ENCODE measurements at places on chromosomes 12 and 14.

DNA sequence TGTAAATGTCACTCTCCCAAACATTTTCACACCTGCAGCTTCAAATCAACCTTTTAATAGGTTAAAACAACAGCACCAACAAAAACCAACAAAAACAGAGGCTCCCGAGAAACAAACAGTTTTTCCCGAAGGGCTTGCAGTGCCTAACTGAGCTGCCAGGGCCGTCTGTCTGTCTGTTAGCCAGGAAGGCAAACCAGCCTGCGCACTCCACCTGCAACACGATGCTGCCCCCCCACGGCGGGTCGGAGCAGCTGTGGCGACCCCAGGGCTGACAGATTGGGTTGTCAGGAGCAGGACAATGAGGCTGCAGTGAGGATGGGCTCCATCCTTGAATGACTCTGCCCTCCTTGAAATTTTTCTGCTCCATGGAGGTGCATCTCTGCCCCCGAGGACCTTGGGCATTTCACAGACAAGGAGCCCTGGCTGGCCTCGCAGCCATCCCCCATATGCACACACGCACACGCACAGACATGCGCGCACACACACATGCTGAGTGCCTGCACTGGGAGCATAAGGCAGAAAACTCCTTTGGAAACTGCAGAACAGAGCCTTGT lies 2.6 kb downstream of the RTL1 start:
- no peak for DNase-seq

DNA sequence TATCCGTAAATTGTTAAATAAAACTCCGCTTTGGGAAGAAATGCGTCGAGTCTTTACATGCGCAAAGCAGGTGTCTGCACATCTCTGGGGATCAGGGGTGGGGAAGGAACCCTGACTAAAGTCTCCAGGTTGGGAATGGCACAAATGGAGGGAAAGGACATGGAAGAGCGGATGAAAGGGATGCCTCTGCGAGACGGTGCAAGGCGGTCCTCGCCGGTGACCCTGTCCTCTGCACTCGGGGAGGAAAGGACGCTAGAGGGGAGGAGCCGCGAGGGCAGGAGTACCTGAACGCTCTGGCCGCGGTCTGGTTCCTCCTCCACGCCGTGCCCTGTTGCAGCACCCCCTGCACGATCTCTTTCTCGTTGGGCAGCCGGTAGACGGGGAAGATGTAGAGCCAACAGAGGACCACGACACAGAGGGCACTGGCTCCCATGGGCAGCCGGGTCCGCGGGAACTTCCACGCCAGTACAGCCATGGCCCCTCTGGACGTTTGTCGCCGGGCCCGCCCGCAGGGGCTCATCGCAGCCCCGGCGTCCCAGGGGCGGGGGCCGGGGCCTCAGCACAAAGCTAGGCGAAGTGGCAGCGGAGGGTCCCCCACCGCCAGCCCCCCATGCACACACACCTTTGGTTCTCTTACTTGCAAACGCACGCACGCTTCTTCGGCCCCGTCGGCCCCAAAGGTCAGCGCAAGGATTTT lies 646 bp downstream of the ST8SIA1 start:
- no peak for DNase-seq

GRCh38 chr12:495466-495865 lies 35.7 kb downstream of the B4GALNT3 start:
- no peak for DNase-seq

DNA sequence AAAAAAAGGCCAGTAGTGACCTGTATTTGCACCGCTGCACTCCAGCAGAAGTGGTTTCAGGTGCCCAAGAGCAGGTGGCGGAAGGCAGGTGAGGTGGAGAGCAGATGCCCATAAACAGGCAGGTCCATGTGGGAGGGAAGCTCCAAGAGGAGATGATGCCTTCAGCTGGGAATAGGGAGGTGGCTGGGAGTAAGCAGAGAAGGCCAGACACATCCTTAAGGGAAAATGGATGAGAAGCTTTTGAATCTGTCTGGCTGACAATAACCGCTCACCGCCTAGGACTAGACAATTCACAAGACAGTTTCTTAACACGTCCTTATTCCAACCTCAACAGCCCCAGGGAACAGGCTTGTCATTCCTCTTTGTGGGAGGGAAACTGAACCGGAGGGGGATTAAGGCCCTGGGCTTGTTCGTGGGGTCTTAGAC lies 43.9 kb upstream of the PLEKHG6 start:
- DNase-seq: no peak

DNA sequence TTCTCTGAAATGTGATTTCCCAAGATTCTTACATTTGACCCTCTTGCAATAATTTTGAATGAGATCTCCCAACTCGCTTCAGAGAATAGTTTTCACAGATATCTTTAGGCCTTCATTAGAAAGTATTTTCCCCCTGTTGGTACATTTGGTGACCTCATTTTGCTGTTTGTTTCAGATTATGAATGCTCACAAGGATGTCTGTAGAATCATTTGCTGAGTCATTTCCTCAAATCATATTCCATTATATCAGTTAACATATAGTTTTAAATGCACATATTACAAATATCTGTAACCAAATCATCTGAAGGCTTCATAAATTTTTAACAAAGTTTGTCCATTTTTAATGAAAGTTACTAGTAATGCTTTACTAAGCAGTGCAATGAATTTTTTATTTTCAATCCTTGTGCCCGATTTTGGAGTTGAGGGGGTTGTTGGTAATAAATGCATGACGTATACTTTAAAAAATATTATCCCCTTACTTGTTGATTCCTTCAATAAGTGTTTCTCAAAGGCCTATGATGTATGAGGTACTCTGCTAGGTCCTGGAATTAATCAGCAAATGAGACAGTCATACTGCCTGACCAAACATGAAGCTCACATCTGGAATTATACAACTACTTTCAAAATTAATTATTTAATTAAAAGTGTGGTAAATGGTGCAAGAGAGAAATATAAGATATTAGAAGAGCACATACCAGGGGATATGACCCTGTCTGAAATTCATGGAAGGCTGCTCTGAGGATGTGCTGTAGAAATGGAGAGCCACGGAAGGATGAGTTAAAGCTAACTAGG lies 126.9 kb upstream of the RAP1B start:
- no peak for DNase-seq

DNA sequence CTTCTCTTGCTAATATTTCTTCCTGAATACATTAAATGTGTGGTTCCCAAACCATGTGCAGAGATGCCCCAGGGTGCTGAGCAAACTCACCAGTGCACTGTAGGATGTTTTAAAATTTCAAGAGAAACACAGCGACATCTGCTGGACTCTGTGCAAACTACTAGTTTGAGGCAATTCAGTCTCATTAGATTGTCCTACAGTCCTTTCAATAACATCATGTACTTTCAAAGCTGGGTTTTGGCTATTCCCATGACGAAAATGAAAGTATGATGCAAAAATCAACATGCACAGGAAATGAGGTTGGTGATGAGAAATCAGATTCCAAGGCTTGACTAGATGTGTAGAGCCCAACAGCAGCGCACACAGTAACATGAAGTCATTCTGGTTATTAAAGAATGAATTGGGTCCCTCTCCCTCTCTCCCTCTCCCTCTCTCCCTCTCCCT lies 66.3 kb downstream of the CLIP1 start:
- no peak for DNase-seq

DNA sequence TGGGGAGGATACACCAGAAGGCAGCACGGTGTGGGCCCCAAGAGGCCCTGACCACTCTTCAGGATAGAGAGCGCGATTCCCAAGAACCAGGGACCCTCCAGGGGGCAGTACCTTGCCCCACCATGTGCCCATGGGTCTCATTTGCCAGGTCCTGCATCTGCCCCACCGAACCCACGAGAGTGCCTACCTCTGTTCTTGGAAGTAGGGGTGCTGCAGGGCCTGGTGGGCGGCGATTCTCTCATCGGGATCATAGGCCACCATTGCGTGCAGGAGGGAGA lies 72.7 kb downstream of the MOK start:
- no peak for DNase-seq

GRCh38 chr14:99189201-99189801 lies 82.7 kb downstream of the BCL11B start:
- DNase-seq: no peak

DNA sequence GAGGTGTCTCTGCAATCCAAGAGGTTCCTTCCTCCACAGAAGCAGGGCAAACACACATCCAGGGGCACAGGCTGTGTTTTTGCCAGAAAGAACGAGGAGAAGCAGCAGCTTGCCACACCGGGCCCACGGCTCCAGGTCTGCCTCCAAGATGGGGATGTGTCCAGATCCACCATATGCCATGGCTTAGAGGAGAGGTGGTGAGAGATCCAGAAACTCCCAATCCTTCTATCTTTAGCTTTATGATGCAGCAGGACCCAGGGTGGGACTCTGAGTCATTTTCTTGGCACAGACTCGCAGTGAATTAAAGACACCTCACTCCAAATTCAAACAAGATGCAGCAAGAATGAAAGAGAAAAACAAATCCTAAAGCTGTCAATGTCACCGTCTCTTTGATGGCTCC lies 481.4 kb upstream of the TMEM132C start:
- no peak for DNase-seq
